ENCODE measurements at places on chromosomes 3 and 15.

- no peak for DNase-seq
Measured at GRCh38 chr3:37530047-37530697, 331.5 kb upstream of the CTDSPL start.

DNA sequence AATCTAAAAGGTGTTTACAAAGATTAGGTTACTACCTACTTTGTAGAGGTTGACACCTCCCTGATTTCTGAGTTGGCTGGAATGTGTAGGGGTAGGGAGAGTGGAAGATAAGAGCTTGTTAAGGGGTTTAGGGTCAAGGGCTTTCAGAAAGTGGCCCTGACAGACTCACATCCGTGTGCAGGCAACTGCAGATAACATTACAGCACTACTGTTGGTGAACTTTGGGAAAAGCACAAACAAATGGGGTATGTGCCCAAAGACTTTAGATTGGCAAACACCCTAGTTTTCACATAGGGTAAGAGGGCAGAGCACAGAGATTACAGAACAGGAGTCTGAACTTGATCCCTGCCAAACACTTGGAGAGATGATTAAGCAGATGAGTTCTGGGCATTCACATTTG lies 375.7 kb downstream of the EPHB1 start:
- DNase-seq: no peak

GRCh38 chr3:79930196-79930595 lies 162.4 kb upstream of the ROBO1 start:
- DNase-seq: no peak

DNA sequence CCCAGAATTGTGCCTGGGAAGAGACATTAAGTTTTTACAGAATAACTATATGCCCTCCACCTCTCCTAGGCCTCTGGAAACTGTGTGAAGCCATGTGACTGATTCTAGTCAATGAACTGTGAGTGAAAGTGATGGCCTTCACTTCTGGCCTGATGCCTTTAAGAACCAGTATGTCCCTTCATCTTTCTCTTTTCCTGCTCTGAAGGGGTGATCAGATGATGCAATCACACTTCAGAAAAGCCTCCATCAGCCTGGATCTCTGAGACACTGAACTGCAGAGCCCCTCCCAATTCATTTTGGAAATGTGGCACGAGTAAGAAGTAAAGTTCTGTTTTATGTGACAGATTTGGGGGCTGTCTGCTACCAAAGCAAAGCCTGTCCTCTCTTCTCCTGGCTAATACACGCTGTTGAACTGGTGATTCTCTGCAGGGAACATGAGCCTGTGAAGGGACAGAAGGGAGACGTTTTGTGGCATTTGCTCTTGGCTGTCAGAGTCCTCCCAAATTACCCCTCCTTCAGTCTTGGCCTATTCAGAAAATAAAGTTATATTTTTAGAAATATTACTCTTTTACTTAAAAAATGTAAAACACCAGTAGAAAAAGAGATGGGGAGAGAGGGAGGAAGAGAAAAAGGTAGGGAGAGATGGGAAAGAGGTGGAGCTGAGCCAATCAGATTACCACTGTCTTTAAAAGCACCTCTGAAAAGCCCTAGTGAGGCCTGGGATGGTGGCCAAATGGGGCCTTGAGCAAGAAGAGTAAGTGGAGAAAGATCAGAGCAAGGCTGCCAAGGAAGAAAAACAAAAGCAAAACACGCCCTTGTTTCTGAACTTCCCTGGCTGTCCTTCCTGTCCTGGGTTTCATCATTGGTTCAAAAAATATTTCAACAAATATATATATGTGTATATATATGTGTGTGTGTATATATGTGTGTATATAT lies 40.9 kb upstream of the RYK start:
- no peak for DNase-seq

DNA sequence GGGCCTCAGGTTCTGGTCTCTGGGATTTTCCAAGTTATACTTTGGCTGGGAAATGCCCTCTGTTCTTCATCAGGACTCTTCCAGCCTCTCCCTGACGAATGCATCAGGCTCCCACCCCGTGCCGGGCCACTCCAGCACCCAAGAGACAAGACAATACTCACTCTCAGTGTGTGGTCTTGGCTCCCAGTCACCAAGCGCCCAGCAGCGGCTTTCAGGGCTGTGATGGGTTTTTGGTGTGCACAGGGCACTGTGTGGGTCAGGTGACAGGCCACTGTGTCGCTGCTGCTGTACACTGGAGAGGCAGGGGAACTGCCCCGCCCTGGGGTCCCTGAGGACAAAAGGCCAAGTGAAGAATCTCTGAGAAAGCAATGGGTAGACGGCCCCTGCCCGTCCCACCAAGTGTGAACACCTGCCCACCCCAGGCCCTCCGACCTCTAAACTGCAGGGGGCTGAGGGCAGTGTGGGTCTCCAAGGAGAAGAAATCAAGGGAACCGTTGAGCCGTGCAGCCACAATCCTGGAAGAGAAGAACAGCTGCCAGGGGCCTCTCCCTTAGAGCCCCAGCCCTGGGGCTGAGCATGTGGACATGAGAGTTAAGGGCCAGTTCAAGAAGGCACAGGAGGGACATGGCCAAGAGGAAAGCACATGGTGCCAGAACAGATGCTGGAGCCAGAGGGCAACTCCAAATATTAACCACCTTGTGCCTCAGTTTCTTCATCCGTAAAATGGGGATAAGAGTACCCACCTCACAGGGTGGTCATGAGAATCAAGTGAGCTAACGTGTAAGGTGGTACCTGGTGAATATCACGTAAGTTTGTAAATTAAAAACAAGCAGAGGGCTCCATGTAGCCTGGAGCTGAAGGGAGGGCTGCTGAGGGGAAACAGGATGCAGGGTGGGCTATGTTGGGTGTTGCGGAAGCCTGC lies 34.1 kb downstream of the PTPN23 start:
- DNase-seq: no peak

- DNase-seq: no peak
Measured at GRCh38 chr3:66851894-66852613, 146.1 kb upstream of the KBTBD8 start.

DNA sequence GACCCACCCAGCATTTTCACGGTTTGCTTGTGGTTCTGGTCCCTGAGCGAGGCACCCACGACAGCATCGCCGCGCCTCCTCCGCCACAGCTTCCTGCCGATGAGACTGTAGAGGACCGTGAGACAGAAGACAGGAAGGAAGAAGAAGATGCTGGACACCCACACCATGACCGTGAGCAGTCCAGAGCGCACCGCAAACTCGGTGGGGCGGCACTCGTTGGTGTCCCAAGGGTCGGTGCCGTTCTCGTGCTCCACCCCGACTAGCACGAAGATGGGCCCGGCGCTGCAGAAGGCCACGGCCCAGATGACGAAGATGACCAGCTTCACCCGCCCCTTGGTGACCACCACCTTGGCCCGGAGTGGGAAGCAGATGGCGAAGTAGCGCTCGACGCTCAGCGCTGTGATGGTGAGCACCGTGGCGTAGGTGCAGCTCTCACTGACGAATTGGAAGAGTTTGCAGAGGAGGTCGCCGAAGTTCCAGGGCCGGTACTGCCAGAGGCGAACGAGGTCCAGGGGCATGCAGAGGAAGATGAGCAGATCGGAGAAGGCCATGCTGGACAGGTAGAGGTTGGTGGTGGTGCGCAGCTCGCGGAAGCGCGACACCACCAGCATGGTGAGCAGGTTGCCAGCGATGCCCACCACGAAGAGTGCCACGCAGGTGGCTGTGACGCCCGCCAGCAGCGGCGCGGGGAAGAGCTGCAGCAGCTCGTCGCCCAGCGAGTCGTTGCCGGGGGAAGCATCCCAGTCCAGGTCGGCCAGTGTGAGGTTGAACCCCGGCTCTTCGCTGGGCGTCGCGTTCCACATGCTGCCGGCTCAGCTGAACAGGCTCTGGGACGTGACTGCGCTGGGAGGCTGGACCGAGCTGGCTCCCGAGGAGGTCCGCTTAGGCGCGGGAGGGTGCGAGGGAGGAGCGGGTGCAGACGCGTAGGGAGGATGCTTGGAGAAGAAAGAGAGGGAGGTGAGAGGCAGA lies at the start of gene GHSR:
GHSR (minus strand) TSS at position 846 of the 969 bp plus-strand sequence; CDS start at position 803, 43 bp downstream.
- no peak for DNase-seq

Data from stimulated activated naive CD4-positive, alpha-beta T cell (primary cell).